Activated naive CD4-positive, alpha-beta T cell (primary cell): ENCODE measurements at places on chromosomes 4 and X.

DNA sequence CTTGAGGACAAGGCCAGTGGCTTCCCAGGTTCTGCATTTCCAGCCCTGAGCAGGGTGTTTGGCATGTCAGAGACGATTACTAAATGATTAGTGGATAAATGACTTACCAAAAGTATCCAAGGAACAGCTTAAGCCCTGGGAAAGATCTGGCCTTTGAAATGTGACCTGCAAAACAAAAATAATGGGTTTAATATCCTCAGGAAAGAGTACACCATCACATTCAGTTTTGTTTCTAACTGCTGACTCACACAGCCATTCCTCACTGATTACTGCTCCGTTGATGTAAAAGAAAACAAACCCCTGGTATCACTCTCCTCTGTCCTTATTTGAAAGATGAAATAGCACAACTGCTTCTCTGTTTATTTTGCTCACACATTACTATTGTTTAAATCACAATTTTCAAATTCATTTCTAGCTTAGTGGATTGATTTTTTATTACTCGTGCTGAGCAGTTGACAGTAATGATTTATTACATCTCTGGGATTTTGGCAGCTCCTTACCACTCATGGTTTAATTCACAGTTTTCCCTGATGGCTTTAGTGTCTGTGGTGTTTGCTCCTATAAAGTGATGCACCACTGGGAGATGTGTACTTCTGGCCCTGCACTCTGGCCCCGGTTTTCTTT lies 117.0 kb downstream of the CBLL2 start:
- no peak for DNase-seq

DNA sequence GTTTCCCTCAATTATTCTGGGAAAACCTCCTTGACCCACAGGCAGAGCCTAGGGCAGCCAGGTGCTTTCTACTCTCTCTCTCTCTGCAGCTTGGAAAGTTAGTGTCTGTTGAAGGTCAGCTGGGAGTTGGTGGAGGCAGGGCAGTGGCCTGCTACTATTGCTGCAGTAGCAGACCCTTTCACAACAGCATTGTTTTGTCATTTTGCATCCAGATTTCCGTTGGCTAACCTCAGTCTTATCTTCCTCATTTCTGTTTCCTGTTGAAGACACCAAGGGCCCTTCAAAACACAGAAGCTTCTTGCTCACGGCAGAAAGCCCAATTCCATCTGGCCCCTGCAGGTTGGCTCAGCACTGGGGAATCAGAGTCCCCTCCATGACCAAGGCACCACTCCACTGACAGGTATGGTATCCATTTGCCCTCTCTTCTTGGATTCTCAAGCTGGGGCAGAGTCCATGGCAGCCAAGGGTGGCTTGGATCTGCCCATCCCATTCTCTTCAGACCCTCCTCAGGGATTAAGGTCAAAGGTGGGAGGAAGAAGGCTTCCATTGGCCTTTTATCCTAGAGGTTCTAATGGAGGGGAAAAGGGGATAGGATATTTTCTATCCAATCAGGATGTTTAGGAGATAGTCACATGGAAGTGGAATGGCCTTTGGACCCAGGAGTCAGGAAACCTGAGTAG lies 24.6 kb downstream of the VSIG4 start:
- DNase-seq = no peak

DNA sequence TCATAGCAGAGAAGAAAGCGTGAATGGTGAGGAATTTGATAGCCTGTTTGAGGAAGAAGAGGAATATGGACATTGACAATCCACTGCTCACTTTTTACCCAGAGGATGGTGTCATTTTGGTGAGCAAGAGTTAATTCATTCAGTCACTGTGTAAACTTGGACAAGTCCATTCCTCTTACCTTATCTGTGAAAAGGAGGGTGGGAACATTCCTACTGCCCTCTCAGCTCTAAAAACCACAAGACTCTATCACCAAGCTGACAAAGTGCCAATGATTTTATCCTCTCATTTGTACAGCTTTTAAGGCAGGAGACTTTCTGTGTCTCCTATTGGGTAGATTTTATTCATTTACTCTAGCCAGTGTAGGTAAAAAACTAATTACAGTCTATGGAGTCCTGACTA lies 103.8 kb downstream of the LUZP4 start:
- no peak for DNase-seq

GRCh38 chr4:101695176-101695575 lies 95.4 kb upstream of the BANK1 start:
- DNase-seq = no peak

- DNase-seq = no peak
Observed at GRCh38 chrX:74422576-74423288, 1.4 kb downstream of the SLC16A2 start.

- no peak for DNase-seq
Observed at GRCh38 chr4:79298484-79298883, 27.4 kb downstream of the NAA11 start.

DNA sequence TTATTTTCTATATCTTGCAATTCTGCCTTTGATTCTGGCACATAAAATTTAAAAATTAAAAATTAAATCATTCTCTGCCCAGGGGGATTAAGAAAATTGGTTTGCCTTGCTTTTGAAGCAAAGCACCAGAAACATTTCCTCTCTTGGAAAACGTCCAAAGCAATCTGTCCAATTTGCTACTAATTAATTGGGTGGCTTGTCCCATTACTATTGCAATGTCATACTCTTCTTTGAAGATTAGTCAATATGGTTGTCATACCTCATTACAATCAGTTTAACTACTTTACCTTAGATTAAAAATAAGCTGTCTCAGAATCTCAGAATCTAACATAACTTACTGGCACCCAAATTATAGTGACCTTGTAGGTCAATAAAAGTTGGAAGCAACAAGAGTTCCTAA lies 208.8 kb downstream of the TMA16 start:
- DNase-seq = no peak

- DNase-seq = no peak
Observed at GRCh38 chrX:38754818-38755718, 46.2 kb upstream of the MID1IP1 start.

DNA sequence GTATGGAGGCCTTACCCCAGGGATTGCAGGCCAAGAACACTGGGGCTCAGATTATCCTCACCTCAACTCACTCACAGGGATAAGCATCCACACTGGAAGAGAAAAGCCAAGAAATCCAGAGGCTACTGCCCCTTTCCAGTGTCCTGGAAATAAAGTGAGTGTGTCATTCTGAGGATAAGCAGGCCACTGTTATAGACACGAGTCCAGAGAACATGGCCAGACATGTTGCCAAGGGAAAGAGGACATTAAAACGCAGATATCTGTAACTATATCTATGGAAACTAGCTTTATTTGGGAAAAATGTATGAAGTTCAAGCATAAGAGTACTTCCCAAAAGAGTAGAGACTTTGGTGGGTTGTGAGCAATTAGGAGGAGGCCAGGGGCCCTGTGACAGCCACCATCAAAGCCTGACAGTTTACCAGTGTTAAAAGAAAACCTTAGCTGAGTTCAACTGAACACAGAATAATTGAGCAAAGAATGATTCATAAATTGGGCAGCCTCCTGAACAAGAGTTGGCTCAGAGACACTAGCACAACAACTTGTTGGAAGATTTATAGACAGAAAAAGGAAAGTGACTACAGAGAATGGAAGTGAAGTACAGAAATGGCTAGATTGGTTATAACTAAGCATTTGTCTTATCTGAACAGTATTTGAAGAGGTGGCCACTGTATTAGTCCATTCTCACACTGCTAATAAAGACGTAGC lies 1222.2 kb downstream of the STIM2 start:
- DNase-seq = no peak

DNA sequence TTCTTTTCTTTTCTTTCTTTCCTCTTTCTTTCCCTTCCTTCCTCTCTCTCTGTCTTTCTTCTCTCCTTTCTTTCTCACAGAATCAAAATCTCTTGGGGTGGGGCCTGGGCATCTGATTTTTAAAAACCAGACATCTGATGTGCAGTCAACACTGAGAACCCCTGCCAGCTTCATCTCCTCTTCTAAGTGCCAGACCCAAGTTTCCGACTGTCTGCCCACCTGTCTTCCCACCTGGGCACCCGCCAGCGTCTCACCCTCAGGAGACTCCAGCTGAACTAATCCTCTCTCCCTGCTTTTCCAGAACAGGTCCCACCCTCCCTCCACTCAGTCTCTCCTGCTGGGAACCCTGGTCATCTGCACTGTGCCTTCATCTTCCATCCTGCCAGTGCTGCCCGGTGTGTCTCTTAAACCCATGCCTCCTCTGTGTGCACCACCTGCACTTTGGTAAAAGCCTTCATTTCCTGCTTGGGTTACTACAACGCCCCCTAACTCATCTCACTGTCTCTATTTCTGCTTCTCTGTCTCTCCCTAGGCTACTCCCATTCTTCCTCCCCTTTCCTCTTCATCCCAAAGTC lies 2.8 kb downstream of the SOD3 start:
- DNase-seq = no peak

- no peak for DNase-seq
Observed at GRCh38 chr4:127732623-127733328, 2.6 kb downstream of the SLC25A31 start.

- no peak for DNase-seq
Observed at GRCh38 chr4:186953599-186954260, 230.1 kb upstream of the FAT1 start.

GRCh38 chr4:2268357-2269205 lies 6.7 kb upstream of the MXD4 start:
- no peak for DNase-seq

GRCh38 chr4:118360106-118360505 lies 7.3 kb upstream of the PRSS12 start:
- DNase-seq = no peak

DNA sequence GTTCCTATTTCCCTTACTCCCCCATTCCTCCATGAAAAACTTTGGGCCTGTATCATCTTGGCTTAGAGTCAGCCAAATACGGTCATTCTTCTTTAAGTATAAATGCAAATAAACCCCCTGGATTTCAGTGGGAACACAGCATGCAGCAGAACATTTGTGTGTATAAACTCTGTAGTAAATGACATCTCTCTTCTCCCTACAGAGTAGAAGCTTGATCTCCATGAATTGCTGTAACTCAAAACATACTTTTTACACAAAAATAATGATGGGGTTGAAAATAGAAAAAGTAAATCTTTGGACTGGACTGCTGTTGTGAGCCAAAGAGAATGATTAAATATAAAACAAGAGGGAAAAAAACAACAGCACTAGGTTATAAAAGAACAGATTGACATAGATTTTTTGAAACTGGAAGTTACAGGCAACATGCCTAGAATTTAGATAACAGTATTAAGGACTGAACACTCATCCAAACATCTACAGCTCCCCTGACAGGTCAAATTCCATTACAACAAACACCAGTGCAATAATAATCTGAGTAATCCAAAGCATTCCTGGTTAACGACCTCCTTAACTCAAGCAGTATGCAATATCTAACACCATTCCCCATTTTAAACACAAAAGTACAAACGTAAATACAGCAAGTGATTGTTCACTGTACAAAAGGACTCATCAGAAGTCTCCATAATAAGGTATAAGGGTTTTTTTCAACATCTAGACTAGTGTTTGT lies 30.7 kb downstream of the TSPAN5 start:
- no peak for DNase-seq

DNA sequence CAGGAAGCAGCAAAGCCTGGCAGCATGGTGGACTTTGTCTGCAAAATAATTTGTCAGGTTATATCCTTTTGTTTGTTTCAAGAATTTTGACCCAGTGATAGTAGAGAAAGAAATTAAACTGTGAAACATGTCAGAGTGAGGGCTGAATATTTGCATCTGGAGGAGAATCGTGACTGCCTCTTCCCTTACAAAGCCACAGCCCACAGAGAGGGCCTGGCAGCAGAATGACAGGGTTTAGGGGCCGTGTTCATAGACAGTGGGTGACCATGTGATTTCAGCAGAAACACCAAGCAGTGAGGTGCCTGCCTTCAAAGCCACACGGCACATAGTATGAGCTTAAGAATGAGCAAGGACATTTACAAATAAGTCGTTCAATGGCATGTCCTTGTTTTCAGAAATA lies 24.4 kb upstream of the PLAC8 start:
- no peak for DNase-seq

GRCh38 chr4:60938621-60939020 lies 261.5 kb upstream of the ADGRL3 start:
- no peak for DNase-seq

DNA sequence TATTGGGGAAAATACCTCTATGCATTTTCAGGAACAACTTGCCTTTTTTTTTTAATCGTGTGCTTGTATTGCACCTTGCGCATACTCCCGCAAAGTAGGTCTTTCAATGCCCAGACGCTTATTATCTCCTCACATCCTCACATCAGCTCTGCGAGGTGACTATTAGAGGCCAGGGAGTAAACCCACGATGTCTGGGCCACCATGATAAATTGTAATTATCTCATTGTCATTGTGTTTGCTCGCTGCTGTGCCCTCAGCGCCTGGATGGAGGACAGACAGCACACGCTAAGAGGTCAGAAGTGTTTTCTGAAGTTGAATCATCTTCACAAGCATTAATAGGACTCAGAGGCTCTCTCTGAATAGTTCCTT lies 1.0 kb upstream of the RELL1 start:
- no peak for DNase-seq

DNA sequence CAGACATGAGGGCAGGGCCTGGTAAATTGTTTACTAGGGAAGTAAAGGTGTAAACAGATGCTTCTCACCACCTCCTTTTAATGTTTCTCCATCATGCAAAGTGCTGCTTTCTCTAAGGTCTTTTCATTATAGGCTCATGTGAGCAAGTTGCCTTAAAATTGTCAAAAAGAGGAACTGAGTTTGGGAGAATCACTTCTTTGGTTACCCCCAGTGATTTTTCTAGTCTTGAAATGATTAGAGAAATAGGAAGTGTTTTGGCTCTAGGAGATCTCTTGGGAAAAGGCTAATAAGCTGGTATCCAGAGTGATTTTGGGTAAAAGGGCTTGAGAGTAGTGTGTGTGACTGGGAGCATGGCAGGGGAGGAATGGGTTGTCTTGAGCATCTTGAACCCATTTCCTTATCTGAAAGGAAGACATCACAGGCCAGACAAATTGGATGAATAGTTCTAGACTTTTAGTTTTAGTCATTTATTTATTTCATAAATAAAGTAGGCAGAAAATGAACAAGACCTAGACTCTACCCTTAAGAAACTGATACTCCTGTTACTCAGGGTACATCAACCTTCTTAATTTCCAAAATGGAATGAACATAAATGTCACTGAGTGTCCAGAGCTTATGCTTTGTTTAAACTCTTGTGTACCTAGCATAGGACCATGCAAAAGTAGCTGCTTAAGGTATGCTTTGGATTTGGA lies 14.2 kb downstream of the GRPR start:
- no peak for DNase-seq

- DNase-seq = no peak
Observed at GRCh38 chr4:24778464-24779225, 16.7 kb upstream of the SOD3 start.

GRCh38 chr4:5472160-5472591 lies 236.2 kb downstream of the EVC2 start:
- no peak for DNase-seq

- DNase-seq = no peak
Observed at GRCh38 chr4:88291003-88291402, 6.6 kb upstream of the PPM1K start.

- DNase-seq = no peak
Observed at GRCh38 chr4:81498046-81498445, 26.3 kb upstream of the RASGEF1B start.

DNA sequence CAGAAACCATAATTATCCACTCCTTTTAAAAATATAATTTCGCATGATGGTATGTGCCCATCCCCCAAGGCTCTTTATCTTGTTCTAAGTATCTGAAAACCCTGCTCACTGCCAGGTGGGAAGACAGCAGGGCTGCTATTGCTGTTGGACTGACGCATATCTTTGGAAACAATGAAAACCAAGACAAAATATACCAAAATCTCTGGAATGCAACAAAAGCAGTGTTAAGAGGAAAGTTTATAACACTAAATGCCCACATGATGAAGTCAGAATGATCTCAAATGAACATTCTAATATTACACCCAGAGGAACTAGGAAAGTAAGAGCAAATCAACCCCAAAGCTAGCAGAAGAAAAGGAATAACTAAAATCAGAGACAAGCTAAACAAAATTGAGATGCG lies 162.0 kb downstream of the FAM47B start:
- no peak for DNase-seq
